RKO (cell line): ENCODE measurements at places on chromosomes 4 and X.
A peak's percentile ranks its signal among the peaks of the same experiment; 100 is the strongest.

DNA sequence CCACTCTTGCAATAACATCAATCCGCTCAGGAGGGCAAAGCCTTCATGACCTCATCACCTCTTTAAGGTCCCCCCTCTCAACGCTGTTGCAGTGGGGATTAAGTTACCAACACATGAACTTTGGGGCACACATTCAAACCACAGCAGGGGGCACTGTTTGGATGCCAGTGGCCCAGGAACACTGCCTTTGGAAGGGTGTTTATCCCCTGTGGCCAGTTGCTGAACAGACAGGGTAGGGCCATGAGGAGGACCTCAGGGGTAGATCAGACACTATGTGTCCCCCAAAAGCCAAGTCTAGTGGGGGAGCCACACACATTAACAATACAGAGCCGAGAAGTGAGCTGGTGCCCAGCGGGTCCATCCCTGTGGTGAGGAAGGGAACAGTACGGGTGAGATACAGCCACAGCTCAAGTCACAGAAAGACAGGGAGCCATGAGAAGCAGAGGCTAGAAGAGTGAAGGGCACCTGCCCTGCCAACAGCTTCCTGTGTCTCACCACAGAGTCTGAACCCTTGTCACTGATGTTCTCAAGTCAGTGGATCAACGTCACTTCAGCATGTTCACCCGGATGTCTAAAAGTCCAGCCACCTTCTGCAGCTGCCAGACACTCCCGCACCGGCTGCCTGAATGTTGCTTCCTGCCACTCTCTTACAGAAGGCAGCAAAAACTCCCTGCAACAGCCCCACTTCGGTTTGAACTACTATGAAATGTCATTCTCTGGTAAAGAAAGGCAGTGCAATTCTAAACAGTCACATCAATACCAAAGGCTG is 19.9 kb upstream of the MXD4 start:
- no peak for DNase-seq

DNA sequence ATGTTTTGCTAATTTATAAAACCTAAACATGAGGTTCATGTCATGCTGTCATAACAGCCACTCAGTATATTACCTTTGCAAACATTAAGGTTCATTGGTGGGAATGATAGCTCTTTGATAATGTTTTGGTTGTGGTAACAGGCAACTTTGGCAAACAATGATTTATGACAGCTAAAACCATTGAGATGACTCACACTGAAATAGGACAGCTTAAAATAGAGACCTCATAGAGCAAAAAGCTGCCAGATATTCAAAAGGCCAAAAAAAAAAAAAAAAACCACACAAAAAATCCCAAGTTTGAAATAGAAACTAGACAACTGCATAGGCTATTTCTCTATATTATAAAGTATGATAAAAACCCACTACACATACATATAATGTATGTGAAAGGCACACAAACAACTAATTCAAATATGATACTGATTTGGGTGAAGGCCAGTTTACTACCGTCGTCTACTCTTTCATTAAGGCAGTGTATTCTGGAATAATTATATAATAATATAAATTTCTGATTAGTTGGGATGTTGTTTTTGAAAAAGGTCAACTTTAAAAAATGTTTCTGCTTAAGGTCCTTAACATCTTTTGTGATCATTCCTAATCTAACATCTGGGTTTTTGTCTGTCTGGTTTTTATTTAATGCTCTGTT is 646.0 kb upstream of the PITX2 start:
- DNase-seq: no peak

- peak; percentile 59 for DNase-seq
Observed at GRCh38 chr4:173990126-173990868, 293.2 kb downstream of the FBXO8 start.

DNA sequence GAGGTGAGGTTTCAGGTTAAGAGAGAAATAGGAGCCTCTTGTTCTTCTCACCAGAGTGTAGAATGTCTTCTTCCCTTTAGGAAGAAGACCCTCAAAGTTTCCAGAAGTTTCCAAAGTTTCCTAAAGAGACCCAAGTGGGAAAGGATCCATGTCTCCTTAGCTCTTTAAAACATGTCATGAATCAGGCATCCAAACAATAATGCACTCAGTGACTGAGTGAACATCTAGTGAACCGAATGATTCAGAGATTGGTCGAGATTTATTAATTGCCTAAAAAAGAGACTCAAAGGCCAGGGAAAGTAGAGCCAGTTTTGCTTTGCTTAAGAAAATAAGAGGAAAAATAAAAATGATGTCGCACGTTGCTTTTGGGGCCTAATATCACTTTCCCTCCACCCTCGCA is 29.4 kb downstream of the FGF5 start:
- no peak for DNase-seq

- no peak for DNase-seq
Observed at GRCh38 chr4:146590801-146591200, 47.9 kb upstream of the POU4F2 start.
